ENCODE measurements at places on chromosomes 11 and 22.

DNA sequence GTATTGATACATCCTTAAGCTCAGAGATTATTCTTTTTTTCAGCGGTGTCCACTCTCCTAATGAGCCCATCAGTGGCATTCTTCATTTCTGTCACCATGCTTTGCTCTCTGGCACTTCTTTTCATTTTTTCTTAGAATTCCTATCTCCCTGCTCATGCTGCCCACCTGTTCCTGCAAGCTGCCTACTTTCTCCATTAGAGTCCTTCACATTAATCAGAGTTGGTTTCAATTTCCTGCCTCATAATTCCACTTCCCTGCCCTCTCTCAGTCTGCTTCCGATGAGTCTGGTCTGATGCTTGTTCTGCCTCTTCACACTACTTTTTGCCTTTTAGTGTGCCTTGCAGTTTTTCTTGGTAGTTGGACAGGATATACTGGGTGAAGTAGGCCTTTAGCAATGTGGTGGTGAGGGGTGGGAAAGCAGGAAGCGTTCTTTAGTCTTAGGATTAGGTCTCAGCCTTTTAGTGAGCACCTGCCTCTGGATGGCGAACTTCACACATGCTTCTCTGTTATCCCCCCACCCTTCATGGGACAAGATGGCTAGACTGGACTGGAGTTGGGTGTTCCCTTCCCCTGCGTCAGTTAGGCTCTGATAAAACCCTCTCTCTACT is 53.6 kb downstream of the CECR2 start:
- no peak for DNase-seq

DNA sequence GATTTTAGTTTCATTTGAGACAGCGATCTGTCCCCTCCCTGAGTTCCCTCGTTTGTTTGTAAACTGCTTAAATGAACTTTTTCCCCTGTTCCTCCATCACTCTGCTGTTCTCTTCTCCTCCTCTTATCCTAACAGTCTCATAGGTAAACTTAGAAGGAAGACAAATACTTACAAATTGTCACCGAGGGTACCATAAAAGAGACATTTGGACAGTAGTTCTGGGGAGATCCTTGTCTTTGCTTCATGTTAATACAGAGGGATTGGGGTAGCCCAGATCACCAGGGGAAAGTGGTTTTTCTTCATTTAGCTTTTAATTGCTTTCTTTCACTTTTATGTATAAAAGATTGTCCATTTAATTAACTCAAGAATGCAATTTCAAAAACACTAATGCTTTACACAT is 46.1 kb downstream of the ZBTB16 start:
- DNase-seq = no peak

GRCh38 chr11:71138737-71139425 is 113.5 kb downstream of the SHANK2 start:
- no peak for DNase-seq

- DNase-seq = no peak
Measured at GRCh38 chr22:36590441-36591056, 61.6 kb upstream of the EIF3D start.

- no peak for DNase-seq
Measured at GRCh38 chr22:22655452-22656290, 11.3 kb downstream of the GGTLC2 start.

DNA sequence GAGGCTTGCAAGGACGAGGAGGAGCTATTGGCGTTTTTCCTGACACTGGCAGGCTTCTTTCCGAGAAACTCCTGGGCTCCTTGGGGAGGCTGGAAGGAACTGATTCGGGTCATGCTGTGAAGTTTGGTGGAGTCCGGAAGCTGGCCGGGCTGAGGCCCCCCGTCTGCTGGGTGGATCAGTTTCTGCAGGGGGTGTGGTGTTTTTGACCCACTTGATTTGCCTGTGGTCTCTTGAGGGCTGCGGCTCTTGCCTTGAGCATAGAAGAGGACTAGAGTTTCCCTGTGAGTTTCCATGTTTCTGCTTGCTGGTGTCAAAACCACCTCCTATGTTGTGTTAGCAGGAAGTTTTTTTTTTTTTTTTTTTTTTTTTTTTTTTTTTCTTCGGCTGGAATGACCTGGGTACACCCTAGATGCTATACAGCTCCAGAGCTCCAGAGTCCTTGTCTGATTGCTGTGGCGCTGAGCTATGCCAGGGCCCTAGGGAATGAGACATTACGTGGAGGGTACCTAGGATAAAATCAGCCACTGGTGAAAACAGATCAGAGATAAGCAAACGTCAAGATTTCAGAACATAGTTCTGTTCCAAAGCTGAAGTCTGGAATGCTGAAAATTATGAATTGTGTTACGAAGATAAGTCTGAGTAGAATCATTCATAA is 728 bp downstream of the TBC1D22A start:
- DNase-seq = no peak

GRCh38 chr22:33328789-33329296 is 270.7 kb upstream of the SYN3 start:
- DNase-seq = peak; percentile 27

GRCh38 chr11:120651836-120652235 is 140.3 kb downstream of the GRIK4 start:
- DNase-seq = no peak

DNA sequence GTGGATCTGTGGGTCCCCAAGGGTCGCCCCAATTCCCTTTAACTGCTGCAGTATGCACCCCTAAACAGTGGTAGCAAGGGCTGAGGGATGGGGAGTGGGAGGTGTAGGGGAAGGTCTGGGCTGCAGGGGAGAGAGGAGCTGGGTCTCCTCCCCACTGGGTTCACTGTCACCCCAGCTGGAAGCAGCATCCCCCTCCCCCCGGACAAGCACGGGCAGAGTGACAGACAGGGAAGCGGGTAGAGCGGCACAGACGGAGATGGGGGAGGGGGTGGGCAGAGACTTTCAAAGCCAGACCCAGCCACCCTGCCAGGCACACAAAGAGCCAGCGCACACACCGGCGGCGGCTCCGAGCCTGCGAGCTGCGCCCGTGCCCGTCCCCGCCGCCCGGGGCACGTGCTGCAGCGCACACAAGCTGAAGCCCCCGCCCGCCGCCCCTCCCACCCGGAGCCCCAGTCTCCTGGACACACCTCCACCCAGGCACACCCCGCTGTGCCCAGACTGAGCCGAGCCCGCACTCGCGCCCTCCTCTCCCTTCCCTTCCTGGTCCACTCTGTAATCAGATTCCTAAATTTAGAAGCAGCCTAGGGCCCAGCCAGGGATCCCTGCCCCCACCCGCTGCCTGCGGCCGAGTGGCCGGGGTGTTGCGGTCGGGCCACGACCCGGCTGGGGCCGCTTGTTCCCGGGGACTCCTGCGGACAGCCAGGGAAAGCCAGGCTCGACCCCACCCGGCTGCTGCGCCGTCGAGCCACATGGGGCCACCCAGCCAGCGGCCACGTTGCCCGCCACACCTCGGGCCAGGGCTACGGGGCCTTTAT is 935 bp upstream of the RCOR2 start:
- DNase-seq = peak; percentile 67
